Hematopoietic multipotent progenitor cell treated with erythropoietin and hydrocortisone succinate and interleukin-3 and kit ligand, for 6 days (in vitro differentiated cells): ENCODE measurements at places on chromosomes 4 and X.

- no peak for DNase-seq
Observed at GRCh38 chr4:169971456-169972015, 54.7 kb downstream of the MFAP3L start.

DNA sequence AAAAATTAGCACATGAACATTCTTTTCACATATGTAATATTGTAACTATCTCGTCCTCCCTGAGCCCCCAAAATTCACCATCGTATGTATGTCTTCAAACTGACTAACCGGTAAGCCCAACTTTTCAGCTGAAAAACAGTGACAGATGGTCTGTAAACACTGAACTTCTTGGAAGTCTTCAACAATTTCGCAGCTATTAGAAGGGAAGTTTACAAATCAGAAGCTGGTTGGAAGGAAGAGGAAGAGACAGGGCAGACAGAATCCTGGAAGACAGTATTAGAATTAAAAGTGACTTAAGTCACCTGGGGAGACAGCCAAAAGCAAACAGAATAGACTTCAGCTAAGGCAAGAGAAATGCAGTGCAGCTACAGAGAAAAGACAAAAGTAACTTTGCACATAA, 858.4 kb downstream of the ADGRL3 start:
- DNase-seq: no peak

DNA sequence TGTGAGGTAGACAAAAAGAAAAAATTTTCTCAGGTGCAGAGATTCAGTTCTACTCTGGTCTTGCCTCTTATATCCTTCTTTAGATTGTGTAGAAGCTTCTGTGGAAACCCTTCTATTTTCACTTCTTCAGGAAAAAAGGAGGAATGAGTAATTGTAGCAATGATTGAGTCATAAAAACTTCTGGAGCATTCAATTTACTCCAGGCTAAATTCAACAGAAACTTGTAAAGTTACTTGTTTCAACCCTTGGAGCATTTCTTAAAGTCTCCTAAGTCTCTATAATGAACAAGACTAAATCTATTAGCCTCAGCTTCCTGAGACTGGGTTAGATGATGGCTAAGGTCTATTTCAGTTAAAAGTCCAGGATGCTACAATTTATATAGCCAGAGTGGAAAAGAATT, 29.9 kb downstream of the BOD1L1 start:
- no peak for DNase-seq

- DNase-seq: no peak
Observed at GRCh38 chr4:152999346-153000075, 63.4 kb downstream of the FHDC1 start.

DNA sequence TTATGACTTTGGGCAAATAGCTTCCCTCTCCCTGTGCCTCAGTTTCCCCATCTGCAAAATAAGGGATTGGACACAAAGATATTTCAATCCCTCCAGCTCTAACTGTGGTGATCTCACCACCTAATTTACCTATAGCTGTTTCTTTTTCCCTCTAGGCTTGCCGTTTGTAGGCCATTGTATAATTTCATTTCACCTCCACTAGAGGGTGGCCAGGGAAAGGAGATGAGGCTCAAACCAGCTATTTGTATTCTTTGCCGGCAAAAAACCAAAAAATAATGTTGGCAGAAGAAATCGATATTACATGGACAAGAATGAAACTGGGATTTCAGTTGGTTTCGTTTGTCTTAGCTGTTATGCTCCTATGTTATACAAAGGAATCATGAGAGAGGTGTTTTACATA, 36.1 kb upstream of the DOCK11 start:
- peak; percentile 65 for DNase-seq

GRCh38 chr4:126180642-126181041, 865.9 kb downstream of the FAT4 start:
- DNase-seq: no peak

- DNase-seq: no peak
Observed at GRCh38 chr4:81255524-81255923, 40.5 kb upstream of the PRKG2 start.

GRCh38 chr4:155846929-155847328, 19.1 kb downstream of the ASIC5 start:
- no peak for DNase-seq

- DNase-seq: no peak
Observed at GRCh38 chrX:41922431-41923151, 763 bp downstream of the CASK start.

DNA sequence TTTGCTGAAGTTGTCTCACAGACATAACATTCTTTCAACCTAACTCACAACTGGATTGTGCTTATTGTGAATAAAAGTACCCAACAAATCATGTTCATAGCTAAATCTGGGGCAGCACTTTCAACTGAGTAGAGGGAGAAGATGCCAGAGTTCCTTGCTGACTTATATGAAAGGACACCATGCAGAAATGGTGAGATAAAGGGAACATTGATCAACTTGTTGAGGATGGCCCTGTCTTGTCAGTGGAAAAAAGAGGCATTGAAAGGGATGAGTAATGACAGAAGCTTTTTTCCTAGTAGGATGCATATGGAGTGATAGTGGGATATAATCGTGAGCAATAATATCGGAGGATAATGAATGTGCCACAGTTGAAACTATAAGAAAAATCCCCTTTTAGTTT, 221.7 kb downstream of the ARHGAP24 start:
- no peak for DNase-seq

- DNase-seq: no peak
Observed at GRCh38 chr4:104915864-104916263, 230.8 kb upstream of the TET2 start.

DNA sequence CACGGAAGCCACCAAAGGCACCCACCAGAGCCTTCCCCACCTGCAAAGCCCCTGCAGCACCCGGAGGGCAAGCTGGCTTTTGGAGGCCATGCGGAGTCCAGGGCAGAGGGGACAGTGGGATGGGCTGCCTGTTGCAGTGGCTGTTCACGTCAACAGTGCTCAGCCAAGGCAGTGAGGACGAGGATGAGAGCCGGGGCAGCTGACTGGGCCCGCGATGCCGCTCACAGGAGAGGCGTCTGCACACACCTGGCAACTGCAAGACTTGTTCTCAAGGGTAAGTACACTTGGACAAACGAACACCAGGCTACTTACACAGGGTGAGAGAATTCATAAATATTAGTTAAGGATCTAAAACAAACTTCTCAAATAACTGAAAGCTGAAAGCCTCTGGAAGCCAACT, 19.6 kb downstream of the FGFR3 start:
- no peak for DNase-seq

GRCh38 chrX:122113376-122113775, 1066.0 kb downstream of the GLUD2 start:
- no peak for DNase-seq

GRCh38 chrX:69136546-69137331, 28.5 kb downstream of the PJA1 start:
- no peak for DNase-seq

DNA sequence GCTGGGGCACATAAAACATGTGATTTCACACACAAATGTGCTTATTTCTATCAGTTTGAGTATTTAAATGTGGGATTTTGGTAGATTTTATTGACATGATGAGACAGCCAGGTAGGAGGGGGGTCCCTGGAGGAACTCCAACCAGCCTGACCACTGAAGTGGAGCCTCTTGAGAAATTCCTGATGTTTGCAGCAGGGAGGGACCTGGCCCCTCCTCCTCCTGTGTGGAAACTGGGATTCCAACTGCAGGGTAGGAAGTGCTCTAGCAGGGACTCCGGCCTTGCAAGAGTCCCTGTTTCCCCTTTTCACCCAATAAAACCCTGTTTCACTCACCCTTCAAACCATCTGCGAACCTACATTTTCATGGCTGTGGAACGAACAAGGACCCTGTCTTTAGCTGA, 2224.0 kb upstream of the AGA start:
- DNase-seq: no peak

- DNase-seq: no peak
Observed at GRCh38 chr4:178881937-178882336, 1439.7 kb upstream of the AGA start.

DNA sequence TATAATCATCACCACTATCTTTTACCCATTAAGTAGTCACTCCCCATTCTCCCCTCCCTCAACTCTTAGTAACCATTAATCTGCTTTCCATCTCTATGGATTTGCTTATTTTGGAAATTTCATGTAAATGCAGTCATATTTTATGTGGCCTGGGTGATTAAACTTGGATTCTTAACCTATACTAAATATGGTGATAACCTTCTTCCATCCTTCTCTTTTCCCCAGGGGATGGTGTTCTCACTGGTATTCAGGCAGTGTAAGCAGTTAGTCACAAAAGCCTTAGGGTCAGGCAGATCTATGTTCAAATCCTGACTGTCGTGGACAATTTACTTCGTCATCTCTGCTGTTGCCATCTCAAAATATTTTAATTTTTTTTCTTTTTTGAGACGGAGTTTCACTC, 29.6 kb downstream of the RAB40AL start:
- no peak for DNase-seq

DNA sequence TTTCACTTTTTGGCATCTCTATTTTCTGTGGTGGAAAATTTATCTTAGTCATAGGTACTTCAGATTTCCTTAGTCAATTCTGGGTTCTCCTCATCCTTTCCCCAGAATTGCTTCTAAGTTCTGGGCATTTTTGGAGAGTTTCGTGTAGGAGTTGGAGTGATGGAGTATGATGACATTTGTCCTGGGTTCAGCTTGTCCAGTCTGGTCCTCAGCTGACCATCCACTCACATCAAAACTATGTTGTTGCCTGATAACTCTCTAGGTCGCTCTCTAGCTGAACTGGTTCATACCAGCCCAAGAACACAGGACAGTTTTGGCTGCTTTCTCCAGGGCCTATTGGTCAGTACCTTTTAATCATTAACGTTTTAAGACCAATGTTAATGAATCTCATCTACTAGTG, 13.2 kb downstream of the PTTG2 start:
- DNase-seq: no peak

DNA sequence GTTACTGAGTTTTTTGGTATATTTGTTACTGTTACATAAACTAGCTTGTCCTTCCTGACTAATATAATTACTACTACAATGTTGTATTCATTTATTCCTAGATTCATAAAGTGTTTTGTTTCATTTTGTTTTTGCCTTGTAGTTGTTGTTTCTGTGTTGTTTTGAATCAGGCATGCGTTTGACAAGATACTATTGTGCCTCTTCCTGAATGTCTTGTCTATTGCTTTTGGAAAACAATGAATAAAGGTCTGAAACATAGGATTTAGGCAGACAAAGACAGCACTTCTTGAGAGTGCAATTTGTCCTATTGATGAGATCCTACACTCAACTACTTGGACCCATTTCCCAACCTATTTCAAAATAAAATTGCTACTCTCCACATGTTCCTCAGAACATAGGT, 630.4 kb upstream of the BOD1L1 start:
- DNase-seq: no peak

DNA sequence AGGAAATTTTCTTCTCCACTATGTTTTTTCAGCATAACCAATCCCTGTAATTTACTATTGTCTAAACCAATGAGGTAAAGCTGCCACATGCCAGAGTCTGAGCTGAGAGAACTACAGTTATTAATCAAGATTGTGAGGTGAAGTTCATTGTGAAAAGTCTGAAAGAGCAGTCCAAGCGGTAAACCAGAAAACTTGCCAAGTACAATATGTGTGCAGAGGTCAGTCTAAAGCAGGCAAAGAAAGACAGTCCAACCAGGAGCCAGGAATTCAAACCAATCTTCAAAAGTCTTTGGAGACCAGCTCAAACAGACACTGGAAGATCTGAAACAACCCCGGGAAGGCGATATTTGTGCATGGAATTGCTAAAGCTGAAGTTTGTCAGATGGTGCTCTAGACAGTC, 229.1 kb upstream of the POU3F4 start:
- no peak for DNase-seq

DNA sequence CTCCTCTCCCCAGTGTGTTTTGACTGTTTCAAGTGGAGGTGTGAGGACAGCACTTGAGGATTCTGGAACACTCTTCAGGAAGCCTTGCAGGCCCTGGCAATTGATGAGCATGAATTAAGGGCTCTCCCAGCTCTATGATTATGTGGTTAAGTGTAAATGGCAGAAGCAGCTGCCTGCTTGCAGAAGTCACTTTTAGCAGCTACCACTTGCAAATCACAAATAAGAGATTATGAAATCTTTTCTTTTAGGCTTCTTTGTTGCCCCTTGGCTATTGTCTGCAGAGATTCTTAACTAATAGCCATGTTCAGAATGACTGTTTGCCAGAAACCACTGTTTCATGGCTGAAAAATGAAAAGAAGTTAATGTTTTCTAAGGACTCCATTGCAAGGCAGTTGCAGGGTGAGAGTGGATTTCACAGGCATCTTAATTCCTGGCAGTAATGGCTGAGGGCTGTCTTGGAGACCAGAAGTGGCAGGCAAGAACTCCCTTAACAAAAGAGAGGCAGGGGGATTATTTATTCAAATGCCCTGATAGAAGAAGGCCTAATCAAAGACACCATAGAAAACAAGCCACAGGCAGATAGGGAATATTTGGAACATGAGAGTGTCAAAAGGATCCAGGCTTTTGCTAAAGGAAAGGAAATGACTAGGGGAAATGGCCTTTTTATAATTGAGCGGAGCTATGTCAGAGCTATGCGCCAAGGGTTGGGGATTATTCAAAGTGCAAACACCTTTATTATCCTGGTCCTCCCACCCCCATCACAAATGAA, 8.3 kb upstream of the HOPX start:
- no peak for DNase-seq

DNA sequence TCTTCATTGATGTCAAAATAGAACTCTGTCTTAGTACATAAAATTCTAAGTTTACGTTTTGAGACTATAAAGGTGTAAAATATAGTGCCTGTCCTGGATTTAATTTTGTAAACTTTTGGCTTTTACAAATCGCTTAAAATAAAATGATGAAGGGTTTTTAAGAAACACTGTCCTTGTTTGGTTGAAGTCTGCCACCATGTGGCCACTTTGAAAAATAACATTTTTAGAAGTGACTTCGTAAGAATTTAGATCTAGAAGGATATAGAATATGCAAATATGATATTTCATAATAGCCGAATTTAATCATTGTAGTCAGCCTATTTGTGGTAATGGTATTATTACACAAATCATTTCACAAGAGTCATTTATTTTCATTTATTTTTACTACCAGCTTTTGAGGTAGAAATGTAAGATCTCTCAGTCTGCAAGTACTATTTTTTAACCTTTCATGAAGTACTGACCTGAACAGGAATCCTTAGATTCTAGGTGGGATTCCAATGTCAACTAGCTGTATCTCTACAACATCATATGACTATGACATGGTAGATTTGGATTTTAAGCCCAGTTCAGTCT, 31.0 kb upstream of the FAT4 start:
- peak; percentile 42 for DNase-seq

GRCh38 chr4:83261307-83261706, 23.3 kb downstream of the COQ2 start:
- DNase-seq: no peak

DNA sequence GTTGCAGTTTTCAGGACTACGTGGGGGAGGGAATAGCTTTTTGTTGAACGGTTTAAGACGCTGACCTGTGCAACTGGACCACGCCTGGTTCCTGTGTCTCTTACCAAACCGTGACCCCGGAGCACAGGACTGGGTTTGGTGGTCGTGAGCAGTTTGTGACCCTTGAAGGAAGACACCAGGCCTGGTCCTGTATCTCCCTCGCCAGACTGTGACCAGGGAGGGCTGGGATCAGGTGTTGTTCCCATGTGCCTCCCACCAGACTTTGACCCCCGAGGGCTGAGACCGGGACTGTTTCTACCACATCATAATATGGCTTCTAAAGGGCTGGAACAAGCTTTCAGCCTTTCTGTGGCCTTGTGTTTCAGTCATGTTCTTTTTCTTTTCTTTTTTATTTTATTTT, 683 bp downstream of the EBP start:
- no peak for DNase-seq
